Posterior vena cava (tissue), 2 donors: ENCODE measurements at places on chromosomes 7 and 10.

GRCh38 chr7:81845744-81846241 is 75.9 kb upstream of the HGF start:
- DNase-seq: no peak

GRCh38 chr7:101782896-101783295 is 34.5 kb upstream of the CUX1 start:
- no peak for DNase-seq

DNA sequence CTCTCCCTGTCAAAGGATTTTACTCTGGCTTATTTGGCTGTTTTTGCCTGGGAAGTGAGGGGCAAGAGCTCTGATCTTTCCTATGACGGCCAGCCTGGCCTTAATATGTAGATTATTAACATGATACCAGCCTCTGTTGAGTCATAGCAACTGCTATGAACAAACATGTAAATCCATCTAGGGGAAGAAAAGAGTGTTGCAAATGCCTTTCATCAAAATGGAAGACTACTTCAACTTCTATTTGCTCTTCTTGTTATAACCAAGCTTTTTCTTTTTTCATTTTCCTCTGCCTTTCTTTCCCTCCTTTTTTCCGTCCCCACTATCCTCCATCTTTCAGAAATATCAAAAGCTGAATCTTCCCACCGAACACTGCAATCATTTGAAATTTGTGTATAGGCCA is 46.6 kb downstream of the BTRC start:
- no peak for DNase-seq

DNA sequence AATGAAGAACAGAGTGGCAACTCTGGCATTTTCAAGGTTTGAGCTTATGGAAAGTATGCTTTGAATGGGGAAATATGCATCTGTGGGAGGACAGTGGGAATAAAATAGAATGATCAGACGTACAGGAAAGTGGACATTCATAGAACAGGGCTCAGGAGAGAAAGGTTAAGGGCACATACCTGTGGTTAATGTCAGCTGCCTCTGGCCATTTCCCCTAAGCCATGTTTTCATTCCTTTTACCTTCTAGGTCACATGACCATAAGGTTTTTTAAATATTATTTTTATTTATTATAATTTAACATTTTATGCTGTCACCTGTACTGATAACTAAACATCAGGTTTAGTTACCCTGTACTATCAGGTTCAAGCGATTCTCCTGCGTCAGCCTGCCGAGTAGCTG is 52.8 kb downstream of the LRRC4 start:
- DNase-seq: no peak

GRCh38 chr7:1899196-1899595 is 229.1 kb downstream of the ELFN1 start:
- DNase-seq: peak; percentile 92

DNA sequence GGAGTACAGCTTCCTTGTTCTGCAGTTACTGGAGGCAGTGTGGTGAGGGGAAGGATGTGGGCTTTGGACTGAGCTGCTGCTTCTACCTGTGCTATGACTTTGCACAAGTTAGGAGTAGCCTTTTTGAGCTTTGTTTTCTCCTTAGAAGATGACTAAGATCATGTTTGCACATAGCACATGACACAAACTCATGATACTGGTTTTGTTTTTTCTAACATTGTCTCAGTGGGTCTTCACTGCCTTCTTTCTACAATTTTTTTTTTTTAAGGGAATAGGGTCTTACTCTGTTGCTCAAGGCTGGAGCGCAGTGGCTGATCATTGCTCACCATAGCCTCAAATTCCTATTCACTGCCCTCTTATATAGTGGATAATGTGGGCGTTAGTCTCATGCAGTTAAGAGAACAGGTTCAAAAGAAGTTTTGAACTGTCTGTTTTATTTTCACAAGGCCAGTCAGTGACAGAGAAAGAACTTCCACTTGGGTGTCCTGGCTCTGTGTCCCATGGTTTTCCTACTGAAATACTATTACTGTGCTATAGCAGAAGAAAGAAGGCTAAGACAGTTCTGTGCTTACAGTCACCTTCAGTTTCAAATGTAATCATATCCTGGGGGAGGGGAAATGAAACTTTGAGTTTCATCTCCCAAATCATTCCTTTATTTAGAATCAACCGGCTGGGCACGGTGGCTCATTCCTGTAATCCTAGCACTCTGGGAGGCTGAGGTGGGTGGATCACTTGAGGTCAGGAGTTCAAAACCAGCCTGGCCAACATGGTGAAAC is 72.0 kb downstream of the KAT6B start:
- no peak for DNase-seq

GRCh38 chr7:153930696-153931095 is 121.5 kb upstream of the DPP6 start:
- DNase-seq: no peak
